ENCODE measurements at places on chromosomes 12 and 14.

GRCh38 chr14:48954446-48954845 lies 631.7 kb downstream of the RPS29 start:
- DNase-seq, result no peak

- no peak for DNase-seq
These were observed 45.8 kb upstream of the LALBA start for GRCh38 chr12:48615681-48616080.

DNA sequence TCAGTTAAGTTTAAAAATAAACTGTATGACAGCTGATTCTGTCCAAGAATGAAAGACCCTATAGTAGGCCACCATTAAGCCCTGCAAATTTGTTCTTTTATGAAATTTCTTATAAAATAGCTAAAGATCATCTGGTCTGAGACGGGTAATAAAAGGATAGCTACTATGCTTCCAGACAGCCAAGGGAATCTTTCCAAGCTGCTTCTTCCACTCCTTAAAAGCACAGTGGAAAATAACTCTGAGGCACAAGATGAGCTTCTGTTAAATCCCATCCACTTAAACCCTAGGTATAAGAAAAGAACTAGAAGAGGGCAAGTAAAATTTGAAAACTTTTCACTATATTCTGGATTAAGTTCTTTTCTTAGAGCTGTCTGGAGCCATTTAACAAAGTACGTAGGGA lies 194.3 kb downstream of the CAPZA3 start:
- no peak for DNase-seq

DNA sequence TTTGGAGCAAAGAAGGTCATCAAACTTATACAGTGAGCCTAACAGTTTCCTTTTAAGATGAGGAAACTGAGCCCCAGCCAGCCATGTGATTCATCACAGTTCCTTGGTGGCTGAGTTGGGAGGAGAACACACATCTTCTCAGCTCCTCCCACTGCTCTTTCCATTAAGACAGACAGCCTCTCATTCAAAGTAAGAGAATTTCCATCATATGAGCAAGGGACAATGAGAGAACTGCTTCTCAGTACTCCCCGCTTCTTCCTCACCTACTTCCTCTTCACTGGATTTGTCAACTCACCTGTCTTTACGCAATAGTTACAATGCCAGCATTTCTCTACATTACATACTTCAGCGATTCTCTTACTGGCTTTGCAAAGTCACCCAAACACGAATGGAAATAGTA lies 2.2 kb downstream of the IFNG start:
- DNase-seq, result no peak

- DNase-seq, result peak; percentile 52
These were observed 387.9 kb downstream of the DAD1 start for GRCh38 chr14:22200977-22201605.

DNA sequence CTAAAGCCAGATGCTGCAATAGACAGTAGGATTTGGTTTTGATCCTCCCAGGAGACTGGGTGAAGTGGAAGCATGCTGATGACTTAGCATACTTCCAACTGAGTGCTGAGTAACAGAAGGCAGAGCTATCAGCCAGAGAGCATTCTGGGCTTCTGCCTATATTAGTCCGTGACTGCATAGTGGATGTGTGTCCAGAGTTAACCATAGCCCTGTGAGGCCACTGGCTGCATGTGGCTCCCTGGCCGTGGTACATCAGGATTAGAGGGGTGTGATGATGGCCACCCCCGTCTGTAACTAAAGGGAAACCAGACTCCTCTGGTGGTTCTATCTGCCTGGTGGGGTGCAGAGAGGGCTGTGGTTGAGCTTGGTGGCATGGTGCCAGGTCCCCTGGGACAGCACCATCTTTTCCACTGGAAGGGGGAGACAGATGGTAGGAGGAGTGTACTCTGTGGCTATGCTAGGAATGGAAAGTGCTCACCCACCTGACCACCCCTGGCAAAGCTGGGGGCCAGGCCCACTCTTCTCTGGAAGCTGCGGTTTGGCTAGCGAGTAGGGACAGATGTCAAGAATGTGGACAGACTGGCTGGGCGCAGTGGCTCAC lies 27.4 kb downstream of the ABCD4 start:
- DNase-seq, result no peak

GRCh38 chr14:103530390-103530789 lies 1.4 kb downstream of the TRMT61A start:
- no peak for DNase-seq

GRCh38 chr12:82357340-82357739 lies 847 bp downstream of the CCDC59 start:
- DNase-seq, result no peak

- no peak for DNase-seq
These were observed 64.1 kb upstream of the PPP4R3A start for GRCh38 chr14:91573894-91574837.

DNA sequence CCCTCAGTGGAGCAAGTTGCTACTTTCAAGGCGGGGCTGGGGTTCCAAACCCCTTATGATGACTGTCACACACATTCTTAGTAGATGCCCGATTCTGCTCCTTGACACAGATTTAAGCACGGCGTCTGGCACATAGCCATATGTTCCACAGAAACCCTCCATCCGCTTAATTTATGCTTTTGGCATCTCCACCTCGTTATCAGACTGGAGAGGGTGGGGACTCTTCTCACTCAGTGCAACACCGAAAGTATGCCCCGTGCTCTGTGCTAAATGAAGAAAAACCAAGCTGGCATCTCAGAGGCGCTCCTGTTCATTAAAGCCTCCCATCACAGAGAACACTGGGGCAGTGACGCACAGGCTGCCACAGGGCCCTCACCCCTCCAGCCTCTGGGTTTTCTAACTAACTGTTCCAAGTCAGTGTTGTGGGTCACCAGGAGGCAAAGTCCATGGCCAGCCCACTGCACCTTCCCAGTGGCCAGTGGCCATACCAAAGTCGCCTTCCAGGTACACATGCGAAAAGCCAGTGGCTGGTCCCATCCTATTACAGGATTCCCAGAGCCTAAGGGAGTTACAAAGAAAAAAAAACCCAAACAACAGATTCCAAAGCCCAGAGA lies 27.3 kb downstream of the CCDC88C start:
- DNase-seq, result no peak

All from iPS DF 6.9 (cell line).